Activated CD4-positive, CD25-positive, alpha-beta regulatory T cell treated with anti-CD3 and anti-CD28 coated beads, Interleukin-2, amount 50 U/mL, for 16 hours (primary cell): ENCODE measurements at places on chromosomes 3 and 15.

- no peak for DNase-seq
These were observed 80.2 kb downstream of the CHCHD6 start for GRCh38 chr3:126784254-126784653.

- DNase-seq: no peak
These were observed 478 bp downstream of the BNC1 start for GRCh38 chr15:83283813-83284558.

DNA sequence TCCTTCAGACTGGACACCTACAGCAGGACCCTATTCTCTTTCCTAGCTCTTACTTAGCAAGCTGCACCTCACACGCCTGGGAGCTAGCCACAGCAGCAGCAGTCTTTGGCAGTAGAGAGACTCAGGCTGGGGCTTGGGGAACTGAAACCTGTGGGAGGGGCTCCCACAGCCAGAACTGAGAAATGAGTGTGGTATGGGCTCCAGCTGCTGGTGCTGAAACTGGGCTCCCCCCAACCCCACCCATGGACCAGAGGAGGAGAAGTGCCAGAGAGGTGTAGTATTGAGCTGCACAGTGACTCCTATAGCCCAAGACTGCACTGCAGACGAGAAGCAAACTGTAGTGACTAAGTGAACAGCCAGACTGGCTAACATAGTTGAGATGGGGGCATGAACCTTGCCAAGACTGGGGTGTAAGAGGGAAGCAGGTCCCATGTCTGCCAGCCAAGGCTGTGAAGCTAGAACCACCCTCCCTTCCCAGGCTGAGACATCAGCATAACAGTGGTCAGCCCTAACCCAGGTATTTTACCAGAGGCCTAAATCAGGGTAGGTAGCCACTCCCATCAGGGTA, 62.5 kb downstream of the MYO5A start:
- DNase-seq: no peak

- DNase-seq: no peak
These were observed 220.7 kb downstream of the VPS13C start for GRCh38 chr15:61839546-61839945.

DNA sequence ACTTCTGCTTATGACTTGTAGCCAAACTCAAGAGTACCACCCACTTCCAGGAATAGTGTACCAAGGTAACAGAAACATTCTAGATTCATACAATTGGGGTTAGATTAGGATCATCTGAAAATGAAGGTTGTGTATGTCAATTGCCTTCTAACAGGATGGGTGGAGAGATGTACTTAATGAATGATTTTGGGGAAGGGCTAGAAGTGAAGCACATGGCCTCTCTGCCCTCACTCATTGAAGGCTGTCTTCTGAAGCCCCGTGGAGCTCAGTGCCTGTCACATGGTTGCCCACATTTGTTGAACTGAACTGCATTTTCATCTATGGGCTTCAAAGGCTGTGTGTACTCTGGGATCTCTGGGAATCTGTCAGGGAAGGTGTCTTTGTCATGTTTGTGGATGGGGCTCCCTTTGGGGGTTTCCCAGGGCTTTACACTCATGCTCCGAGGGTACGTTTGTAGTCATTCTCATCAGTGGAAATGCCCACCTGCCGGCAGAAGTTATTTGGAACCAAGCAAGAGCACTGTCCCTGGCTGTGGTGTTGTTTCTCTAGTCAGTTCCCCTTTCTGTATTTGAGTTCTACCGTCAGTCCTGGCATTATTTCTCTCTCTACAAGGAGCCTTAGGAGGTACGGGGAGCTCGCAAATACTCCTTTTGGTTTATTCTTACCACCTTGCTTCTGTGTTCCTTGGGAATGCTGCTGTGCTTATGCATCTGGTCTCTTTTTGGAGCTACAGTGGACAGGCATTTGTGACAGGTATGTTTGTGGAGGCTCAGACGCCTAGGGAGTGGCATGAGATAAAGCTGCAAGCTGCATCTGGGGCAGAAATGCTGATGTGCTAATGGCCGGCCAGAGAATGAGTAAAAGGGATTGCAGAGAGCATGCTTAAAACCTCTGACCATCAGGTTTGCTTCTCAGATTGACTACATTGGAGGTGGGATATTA, 22.4 kb downstream of the CD86 start:
- no peak for DNase-seq

- DNase-seq: no peak
These were observed 90.4 kb downstream of the XXYLT1 start for GRCh38 chr3:195180490-195181112.

DNA sequence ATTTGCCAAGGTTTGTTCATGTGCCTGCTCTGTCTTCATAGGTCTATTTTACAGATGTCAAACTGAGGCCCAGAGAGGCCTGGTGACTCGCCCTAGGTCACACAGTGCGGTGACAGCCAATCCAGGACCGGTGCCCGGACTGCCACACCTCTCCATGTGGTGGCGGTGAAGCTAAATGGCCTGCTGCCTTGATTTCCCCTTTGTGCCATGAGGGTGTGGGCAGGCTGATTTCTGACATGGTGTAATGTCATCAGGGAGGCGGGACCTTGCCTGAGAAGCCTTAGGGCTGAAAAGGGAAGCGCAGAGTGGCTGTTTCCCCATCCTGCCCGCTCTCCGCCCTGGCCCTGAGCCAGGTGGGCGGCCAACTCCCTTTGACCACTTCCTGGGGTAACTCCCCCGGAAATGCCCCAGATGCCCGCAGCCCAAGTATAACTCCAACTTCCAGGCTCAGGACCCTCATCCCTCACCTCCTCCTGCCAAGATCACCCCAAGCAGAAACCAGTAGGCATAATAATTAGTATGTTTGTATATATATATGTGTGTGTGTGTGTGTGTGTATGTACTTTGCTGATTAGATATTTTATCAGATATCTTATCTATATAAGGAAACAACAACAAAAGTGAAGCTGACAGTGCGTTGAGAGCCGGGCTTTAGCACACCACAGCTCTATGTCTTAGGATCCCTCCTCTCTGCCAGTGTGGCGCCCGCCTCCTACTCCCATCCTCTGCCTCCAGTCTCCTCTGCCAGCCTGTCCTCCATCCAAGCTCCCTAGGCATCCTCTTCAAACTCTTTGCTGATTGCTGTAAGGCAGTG, 63.9 kb downstream of the IQSEC1 start:
- DNase-seq: no peak

DNA sequence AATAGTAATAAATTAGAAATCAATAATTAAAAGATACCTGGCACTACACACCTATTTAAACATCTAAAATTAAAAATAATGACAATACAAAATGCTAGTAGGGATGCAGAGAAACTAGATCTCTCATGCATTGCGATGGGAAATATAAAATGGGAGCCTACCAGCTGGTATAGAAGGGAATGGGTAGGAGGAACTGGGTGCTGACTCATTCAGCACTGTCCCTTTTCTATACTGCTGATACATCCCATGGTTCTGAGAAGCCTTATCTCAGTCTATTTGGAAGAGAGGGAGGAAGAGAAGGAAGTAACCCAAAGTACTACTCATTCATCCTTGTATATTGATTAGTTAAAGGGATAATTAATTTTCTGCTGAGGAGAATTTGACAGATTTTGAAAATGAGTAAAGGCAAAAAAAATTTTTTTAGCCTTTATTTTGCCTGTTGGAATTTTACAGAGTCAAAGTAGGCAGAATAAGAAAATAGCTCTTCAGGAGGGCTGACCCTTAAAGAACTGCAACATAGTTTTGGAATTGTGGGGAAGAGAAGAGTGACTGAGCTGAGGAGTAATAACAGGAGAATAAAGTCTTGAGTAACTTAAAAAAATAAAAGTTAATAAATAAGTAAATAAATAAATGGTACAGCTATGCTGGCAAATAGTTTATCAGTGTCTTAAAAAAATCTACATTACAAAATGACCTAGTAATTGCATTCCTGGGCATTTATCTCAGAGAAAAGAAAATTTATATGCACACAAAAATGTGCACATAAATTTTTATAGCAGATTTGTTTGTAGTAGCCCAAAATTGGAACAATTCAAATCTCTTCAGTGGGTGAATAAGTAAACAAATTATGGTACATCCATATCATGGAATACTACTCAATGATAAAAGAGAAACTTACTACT, 15.3 kb upstream of the BHLHE40 start:
- no peak for DNase-seq

- no peak for DNase-seq
These were observed 105.4 kb downstream of the CLASP2 start for GRCh38 chr3:33612607-33613006.

DNA sequence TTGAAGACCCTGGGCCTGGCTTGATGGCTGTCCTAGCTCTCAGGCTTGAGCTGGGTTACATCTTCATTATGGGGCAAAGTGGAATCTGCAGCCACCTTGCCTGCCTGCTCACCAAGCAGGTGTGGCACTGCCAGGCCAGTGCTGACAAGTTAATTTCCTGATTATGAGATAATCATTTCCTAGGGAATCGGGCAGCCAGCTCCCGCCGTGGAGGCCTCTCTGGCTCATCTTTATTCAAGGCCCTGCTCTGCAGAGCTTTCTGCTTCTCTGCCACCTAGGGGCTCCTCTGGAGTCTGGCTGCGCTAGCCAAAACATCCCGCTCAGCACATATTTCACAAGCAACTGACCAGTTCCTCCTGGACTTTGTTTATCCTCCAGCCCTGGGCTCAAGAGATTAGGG, 9.9 kb downstream of the LOXL1 start:
- no peak for DNase-seq

GRCh38 chr15:40921949-40922607, 7.1 kb upstream of the DLL4 start:
- no peak for DNase-seq

GRCh38 chr3:124048967-124049798, 57.3 kb upstream of the ROPN1 start:
- DNase-seq: no peak

- no peak for DNase-seq
These were observed 642.0 kb upstream of the KCNMB2 start for GRCh38 chr3:177894081-177894728.

- no peak for DNase-seq
These were observed 36.5 kb downstream of the DET1 start for GRCh38 chr15:88509964-88510363.

DNA sequence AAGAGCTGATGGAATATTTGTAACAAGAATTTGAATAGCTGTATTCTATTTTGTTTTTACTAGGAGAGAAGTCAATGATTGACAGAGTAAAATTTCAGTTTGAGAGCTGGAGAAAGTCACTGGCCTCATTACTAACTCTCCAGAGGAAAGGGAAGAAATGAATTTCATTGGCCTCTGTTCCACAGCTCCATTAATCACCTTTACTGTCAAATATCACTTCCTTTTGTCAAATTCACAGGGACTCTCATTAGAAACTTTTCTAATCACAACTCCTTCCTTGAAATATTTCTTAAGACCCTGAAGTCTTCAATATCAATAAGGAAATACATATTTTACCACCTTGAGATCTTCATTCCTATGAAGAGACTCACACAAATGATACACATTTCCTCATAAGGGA, 379.9 kb upstream of the RASGRP1 start:
- no peak for DNase-seq

- DNase-seq: no peak
These were observed 22.9 kb upstream of the UTS2B start for GRCh38 chr3:191353022-191353777.

DNA sequence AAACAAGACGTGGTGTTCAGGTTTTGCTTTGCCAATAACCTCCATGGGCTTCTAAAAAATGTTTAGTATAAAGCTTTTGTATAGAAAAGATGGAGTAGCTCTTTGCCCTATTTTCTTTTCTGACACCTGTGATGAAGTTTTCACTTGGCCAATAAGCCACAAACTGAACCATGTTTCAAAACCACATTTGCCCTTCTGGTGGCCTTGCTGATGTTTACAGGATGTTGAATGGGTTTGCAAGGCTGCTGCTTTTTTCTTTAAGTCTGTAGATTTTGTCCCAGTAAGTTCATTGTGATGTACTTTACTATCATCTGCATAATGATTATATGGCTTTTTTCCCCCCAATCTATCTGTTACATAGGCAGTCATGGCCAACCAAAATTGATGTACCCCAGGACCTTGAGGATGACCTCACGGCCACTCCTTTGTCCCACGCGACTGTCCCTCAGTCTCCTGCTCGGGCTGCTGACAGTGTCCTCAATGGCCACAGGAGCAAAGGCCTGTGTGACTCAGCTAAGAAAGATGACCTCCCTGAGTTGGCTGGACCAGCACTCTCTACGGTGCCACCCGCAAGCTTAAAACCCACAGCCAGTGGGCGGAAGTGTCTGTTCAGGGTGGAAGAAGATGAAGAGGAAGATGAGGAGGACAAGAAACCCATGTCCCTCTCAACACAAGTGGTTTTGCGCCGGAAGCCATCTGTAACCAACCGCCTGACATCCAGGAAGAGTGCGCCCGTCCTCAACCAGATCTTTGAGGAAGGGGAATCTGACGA, 60.8 kb downstream of the SNRK start:
- DNase-seq: no peak

- DNase-seq: no peak
These were observed 18.2 kb downstream of the EIF3J start for GRCh38 chr15:44554934-44555723.

GRCh38 chr3:55488398-55489055, 1.4 kb upstream of the WNT5A start:
- no peak for DNase-seq

DNA sequence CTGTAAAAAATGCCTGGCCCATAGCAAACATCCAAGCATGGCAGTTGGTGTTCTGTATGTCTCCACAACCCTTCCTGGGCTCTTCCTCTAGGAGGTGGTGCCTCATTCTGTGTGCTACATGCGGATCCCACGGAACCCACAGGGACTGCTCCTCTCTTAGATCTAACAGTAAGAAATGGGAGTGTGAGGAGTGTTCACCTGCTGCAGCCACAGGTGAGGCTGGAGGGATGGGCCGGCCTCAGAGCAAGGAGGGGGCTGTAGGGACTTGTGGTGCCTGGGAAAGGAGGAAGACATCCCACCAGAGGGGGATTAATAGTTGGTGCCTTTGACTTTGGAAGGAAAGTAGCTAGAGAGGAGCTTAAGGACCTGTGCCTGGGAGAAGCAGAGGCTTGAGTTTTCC, 22.2 kb downstream of the SEMA3G start:
- DNase-seq: no peak

DNA sequence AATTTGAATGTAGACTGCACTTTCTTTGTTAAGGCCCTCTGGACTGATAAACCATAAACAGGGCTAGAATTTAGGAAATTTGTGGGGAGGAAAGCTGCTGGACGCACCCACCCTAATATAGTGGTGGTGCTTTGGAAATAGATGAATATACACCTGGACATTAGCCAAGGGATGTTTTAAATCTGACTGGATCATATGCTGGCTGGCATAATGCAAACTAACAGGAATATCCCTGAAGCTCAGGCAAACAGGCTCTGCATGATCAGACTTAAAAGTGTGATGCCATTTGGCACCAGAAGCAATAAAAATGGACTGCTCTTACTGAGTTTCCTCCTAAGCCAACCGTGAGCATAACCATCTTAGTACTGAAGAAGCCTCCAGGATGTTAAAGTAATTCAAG, 465.8 kb upstream of the ROBO1 start:
- no peak for DNase-seq

- no peak for DNase-seq
These were observed 117.6 kb downstream of the IL5RA start for GRCh38 chr3:2992534-2992933.

- DNase-seq: no peak
These were observed 52.6 kb downstream of the NSUN3 start for GRCh38 chr3:94115482-94115881.

- DNase-seq: no peak
These were observed 36.1 kb upstream of the CSPG5 start for GRCh38 chr3:47614788-47615187.

- DNase-seq: no peak
These were observed 150.3 kb downstream of the SAMMSON start for GRCh38 chr3:70149714-70150400.
